ENCODE measurements at places on chromosomes 7 and 10.

GRCh38 chr10:104807581-104808310 lies 166.7 kb downstream of the SORCS3 start:
- no peak for DNase-seq

DNA sequence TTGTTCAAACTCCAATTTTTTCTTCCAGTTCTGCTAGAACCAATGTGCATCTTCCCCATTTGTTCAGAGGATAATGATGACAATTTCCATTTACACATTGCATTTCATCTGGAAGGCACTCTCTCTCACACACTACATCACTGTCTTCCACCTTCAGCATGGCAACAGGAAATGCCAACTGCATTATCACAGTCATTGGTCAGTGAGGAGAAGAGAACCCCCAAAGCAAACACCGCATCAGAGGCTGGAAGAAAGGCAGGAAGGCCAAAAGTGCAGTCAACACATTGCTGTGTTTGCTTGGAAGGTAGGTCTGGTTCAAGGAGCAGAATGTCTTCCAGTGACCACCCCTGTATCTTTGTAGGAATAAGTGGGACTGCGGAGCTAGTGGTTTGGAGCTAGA lies 192.2 kb upstream of the RHOBTB1 start:
- DNase-seq, result no peak

- DNase-seq, result no peak
Observed at GRCh38 chr10:125264091-125264490, 103.7 kb upstream of the CTBP2 start.

DNA sequence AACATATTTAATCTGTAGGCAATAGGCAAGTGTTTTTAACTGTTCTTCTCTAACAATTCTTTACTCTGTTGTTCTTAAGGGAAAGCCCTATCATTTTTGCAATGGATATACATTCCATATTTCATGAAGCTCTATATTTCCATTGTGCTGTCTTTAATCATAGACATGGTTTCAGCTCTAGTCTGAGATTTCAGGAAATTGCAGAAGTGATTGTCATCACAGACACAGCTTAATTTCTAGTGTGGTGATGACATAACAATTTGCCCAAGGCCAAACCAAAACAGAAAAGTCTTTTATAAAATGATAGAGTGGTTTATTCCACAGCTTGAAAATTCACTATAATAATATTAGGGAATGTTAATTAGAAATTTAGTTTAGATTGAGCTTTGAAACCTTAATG lies 494.1 kb upstream of the SEMA3A start:
- DNase-seq, result no peak

- no peak for DNase-seq
Observed at GRCh38 chr7:47726047-47726726, 144.3 kb upstream of the TNS3 start.

DNA sequence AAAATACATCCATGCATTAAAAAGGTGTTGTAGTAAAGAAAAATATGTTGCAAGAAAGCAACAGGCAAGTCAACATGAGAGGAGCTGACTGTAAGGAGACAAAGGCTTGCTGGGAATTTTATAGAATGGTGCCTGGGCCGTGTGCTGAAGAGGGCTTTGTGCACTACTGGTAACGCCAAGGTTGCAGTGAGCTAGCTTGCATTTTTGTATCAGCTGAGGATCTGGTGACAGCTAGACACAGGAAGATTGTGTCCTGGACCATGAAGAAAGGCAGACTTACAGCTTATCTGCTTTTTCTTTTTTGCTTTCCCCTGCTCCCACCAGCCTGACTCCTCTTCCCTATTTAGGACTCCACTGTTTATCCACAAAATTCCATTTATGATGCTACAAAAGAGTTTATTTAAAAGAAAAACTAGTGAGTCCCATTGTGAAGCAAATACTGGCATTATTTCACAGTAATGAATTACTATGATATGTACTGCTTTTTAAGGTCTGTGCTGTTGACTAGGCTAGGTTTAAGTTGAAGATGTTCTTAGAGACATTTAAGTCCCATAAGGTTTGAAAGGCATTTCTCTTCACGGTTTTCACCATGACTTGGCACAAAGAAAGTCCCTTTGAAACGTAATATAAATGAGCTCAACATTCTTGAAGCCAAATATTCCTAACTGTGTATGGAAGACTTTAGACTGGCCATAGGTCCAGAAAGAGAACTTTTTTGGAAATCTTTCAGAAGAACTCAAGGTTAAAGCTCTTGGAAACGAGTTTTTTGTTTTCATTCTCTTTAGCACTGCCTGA lies 88.6 kb downstream of the SEC23IP start:
- DNase-seq, result no peak

DNA sequence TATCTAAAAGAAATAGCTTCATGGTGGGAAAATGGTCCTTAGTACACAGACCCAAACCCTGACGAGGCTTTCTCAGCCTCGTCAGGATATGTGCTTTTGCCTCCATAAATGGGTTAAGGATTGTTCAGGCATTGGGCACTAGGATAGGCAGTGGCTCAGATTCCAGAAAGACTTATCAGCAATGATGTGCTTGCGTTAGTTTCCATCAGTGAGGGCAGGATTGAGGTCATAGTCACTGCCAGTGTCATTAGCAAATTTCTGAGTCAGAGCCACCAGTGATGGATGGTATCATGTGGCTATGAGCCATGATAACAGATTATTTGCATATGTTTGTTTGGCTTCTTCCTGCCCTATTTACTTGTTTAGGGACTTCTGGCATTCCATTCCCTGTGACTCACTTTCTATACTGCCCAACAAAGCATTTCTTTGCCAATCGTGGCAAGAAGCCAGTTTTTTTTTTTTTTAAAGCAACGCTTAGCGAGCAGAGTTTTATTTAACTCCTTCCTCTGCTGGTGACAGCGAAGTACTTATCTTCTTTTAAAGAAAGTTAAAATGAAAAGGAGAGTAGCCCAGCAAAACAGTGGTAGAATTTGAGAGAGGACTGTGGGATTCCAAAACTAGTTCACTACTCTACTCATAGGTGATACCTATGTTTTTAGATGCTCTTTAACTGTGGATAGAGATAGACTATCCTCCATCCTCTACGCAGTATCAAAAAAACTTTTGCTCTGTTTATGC lies 44.4 kb downstream of the MYPN start:
- DNase-seq, result peak; percentile 15

DNA sequence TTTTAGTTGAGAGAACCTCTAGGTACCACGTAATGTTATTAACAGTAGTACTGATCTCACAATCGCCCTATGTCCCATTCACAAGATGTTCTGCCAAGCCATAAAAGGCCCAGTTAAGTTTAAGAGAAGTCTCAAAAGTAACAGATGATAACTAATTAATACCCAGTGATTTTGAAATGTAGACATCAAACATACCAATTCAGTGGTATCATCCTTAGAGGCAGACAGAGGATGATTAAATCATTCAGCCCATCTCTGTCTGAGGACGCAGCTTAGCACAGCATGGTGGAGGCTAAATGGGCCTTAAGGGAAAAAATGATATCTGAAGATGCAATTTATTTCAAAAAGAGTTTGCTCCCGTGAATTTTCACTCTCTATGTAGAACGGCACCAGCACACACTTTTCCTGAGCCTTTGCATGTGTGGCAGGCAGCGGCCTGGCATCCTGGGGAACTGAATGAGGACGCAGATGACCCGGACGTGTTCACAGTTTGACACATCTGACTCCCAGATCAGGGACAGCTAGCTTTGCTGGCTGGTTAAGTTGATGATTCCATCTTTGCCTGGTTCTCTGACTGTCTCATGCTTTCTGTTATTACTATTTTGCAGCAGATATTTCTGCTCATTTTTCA lies 13.4 kb downstream of the EGFR start:
- no peak for DNase-seq

GRCh38 chr7:114922026-114922651 lies at the start of gene MDFIC:
Gene MDFIC (plus strand): TSS chr7:114922094. CDS start chr7:114923034, 940 bp downstream.
- DNase-seq, result peak; percentile 45

DNA sequence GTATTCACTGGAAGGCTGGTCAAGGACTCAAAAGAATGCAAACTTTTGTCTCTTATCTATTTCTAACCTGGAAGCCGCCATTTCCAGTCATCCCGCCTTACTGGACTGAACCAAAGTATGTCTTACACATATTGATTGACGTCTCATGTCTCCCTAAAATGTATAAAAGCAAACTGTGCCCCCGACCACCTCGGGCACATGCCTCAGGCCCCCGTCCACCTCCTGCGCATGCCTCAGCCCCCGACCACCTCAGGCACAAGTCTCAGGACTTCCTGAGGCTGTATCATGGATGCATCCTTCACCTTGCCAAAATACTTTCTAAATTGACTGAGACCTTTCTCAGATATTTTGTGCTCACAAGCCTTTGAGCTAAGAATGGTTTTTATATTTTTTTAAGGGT lies 148.6 kb downstream of the PTPRN2 start:
- DNase-seq, result no peak

GRCh38 chr7:149220534-149220933 lies 18.9 kb upstream of the ZNF212 start:
- DNase-seq, result no peak

DNA sequence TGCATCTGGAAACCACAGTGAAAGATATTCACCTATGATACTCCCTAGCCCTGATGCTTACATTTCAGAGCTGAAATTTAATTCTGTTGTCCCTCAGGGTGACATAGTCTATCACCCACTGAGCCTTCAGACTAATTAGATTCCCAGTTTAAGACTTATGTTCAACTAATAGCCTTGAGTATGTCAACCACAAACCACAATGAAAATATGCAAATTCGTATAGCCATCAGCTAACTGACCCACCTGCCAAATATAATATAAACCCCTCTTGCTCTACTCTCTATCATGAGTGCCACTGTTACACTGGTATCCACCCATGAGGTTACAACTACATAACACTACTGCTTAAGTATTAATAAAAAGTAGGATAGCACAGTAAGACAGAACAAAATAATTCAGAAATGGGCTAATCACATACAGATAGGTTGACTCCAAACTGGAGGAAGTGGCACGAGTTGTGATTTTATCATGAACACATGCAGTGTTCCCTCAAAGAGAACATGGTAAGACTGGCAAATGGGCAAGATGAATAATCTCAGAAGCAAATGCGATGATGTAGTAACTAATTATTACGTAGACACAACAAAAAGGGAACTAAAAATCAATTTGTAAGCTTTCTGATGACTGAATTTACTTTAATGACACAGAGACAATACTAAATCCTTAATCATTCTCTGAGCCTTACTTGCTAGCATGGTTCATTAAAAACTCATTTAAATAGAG lies 290.6 kb downstream of the PARD3 start:
- no peak for DNase-seq

GRCh38 chr10:114845978-114846693 lies 24.6 kb downstream of the FHIP2A start:
- no peak for DNase-seq

DNA sequence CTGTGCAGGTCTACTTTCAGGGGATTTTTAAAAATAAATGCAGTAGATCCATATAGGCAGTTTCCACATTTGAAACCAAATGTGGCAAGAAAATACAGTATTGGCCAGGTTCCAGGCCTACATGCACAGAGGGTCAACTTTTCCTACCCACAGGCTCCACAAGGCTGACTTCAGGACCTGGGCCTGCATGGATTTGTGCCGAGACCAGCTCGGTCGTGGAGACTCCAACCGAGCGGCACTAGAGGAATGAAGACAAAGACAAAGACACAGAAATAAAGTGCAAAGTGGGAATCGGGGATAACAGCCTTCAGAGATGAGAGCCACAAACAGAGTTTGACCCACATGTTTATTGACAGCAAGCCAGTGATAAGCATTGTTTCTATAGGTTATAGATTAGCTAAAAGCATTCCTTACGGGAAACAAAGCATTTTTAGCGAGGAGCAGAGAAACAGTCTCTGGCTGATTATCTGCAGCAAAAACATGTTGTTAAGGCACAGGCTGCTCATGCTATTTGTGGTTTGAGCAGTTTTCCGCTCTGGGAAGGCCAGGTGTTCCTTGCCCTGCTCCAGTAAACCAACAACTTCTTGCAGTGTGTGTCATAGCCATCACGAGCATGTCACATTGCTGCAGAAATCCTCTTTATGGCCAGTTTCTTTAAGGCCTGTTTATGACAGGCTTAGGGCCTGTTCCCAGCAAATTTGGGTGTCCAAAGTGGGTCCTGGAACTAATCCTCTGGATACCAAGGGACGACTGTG lies 52.6 kb downstream of the ZNF37A start:
- DNase-seq, result no peak

DNA sequence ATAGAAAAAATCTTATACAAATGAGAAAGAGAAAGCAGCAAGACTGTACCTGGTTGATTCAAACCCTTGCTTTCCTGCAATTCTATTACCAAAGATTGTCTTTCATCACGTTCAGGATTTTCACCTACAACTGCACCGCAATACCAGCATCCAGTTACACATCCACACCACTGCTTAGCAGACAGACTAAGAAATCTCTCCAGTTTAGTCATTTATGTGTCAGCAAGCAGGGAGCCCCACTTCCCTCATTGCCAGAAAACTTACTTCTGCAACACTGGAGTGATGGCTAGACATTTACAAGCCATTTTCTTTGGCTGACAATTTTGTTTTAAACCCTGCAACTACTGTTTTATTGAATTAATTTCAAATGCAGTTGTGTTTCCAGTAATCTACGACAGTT lies 359.6 kb upstream of the MEOX2 start:
- DNase-seq, result no peak

- DNase-seq, result no peak
Observed at GRCh38 chr10:44171765-44172164, 213.1 kb downstream of the CXCL12 start.

GRCh38 chr10:69952069-69952800 lies 100.4 kb upstream of the MACROH2A2 start:
- DNase-seq, result no peak

DNA sequence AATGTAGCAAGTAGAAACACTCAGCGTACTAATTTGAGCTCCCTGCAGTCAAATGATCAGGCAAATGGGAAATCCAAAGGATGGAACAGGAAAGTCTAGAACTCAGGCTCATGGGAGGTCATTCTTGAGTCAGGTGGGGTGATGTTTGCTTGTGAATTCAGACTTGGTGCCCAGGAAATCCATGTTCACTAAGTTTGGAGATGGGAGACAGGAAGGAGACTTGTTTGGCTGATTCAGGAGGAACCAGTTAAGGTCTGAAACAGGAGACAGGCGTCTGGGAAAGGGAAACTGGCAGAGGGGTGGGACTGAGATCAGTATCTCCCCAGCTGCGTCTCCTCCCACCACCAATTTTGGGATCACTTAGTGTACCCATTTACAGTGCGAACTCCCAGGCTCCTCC lies 38.4 kb upstream of the ZNF438 start:
- DNase-seq, result no peak

- DNase-seq, result no peak
Observed at GRCh38 chr7:126778101-126778500, 474.6 kb downstream of the GRM8 start.

GRCh38 chr7:1678571-1679325 lies 8.7 kb downstream of the ELFN1 start:
- DNase-seq, result no peak

GRCh38 chr7:95375591-95376257 lies 20.5 kb downstream of the PON3 start:
- no peak for DNase-seq

GRCh38 chr10:80529604-80530003 lies 8.1 kb upstream of the SH2D4B start:
- DNase-seq, result no peak
